Immature natural killer cell (primary cell): ENCODE measurements at places on chromosomes 11 and 22.

- DNase-seq: no peak
These were observed 9.5 kb downstream of the HARBI1 start for GRCh38 chr11:46607516-46607915.

- DNase-seq: no peak
These were observed 82.5 kb downstream of the SGSM3 start for GRCh38 chr22:40452730-40453487.

GRCh38 chr11:96481771-96482170, 92.0 kb downstream of the JRKL start:
- DNase-seq: no peak

- no peak for DNase-seq
These were observed 104.7 kb upstream of the CARD18 start for GRCh38 chr11:105244160-105244825.

DNA sequence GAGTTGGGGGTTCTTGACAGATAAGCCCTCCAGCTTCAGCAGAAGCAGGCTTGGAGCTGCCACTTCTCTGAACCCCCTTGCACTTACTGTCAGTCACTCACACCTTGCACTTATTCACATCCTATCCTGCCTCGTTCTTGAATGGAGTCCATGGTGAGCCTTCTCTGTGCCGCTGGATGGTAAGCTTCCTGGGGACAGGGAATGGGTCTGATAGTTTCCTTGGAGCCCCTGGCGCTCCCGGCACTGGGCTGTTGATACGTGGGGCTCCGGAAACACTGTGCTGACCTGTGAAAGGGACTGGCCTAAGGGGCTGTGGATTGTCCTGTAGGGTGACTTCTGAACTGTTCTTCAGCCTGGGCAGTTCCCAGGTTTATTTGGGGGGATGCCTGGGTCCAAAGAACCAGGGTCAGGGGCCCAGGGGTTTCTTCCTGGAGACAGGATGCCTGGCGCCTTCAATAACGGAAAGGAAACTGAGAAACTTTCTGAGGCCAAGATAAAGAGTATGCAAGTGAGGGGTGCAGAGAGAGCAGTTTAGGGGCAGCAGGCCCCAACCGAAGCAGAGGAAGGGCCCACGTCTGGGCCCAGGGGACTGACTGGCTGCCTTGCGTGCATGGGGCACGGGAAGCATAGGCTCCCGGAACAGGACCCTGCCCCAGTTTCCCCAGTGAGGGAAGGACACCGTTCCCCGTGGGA, 709 bp upstream of the ST3GAL4 start:
- DNase-seq: no peak

- no peak for DNase-seq
These were observed 20.6 kb downstream of the DRD4 start for GRCh38 chr11:657691-658126.

- DNase-seq: no peak
These were observed 19.1 kb upstream of the PARVG start for GRCh38 chr22:44161673-44162072.

DNA sequence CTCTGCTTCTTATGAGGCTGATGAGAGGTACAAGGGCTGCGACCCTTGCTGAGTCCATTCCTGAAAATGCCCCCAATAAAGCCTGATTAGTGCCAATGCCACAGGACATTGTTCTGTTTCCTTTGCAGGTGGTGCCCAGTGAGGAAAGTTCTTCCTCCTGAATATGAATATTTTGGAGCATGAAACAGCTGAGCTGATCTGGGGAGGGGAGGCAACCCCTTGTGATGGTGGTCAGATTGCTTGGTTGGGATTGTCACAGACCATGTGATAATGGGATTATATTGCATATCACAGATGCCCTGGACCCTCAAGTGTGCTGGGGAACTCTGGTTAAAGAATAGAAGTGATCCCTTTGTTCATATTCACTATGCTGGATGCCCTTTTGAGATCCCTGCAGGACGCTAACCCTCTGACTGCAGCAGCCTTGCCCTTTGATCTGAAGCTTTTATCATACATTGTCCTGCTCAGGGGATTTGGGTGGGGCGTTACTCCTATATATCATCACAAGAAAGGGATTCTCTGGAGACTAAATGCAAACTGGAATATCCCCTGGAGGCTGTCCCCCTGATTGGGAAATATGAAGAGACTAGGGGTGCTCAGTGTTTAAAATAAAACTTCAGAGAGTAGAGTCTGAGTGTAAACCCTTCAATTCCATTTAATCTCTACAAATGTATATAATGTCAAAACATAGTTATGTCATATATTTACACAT, 76.9 kb upstream of the TOP3B start:
- DNase-seq: no peak

DNA sequence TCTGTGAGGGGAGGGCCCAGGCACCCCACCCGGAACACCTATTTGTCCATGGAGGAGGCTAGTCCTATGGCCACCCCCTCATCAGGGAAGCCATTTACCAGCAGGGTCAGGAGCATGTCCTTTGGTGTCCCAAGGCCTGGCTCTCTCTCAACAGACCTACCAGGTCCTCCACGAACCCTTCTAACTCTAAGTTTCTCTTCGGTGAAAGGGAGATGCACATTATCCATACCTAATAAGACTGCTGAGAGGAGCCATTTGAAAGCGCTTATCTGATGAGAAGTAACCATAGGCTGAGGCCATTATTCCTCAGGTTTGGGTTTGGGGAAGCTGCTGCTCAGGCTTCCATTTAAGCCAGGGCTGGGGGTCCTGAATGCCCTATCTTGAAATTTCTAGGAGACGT, 9.2 kb upstream of the TOP3B start:
- no peak for DNase-seq

GRCh38 chr22:41996826-41997225, 1.8 kb upstream of the WBP2NL start:
- DNase-seq: no peak

- peak; percentile 11 for DNase-seq
These were observed 27.2 kb upstream of the SMPD1 start for GRCh38 chr11:6362873-6363678.

DNA sequence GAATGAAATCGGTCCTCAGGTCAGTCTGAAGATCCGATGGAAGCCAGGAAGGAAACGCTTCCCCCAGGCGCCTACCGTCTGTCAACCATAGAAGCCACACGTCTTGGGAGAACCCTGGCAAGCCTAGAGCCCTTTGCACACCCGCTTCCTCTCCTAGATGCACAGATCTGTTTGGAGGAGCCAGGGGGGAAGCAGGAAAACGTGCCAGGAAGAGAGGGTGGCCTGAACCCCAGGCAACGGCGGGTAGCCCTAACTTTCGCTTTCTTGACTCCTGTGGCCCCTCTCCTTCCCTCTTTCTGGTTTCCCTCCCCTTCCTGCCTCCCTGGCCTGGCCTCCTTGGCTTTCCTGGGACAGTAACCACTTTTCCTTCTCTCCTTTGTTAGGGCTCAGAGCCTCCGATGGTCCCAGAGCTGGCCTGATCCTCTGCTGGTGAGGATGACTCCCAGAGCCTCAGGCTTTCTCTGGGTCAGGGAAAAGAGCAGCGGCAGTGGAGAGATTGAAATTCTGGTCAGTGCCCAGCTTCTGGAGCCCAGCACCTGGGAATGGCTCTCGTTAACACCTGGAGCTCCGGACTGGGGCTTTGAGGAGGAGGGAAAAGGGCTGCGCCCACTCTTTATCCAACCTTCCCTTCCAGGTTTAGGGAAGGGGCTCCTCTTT, 2.1 kb downstream of the FXYD6 start:
- DNase-seq: no peak

DNA sequence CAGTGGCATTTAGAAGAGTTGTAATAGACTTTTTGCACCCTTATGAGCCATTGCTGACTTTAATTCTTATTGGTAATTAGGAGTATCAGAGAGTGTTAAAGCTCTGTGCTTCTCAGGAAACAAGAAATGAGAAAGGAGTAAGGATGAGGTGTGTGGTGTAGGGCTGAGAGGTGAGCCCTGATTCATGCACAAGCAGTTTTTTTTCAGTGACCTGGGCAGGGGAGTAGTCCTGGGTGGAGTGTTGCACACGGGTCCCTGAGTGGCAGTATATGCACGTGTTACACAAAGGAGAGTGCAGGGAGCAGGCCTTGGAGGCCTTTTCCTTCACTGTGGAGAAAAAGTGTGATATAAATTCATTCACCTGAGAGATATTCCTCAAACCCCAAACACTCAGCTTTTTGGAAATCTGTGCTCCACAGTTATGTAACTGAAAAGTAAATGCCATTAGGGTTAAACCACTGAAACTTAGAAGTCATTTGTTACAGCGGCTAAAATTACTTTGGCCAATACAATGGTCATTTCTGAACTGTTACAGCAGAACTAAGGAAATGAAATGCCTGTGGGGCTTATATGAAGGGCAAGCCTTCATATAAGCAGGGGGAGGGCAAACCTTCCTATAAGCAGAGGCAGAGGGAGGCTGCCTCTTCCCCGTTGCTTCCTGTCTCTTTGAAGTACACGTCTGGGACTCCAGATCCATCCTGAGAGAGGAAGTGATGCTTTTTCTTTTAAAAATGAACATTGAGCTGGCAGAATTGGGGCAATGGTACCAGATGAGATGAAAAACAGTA, 62.6 kb upstream of the OLFML1 start:
- DNase-seq: no peak

GRCh38 chr22:21051145-21051830, 5.5 kb downstream of the LRRC74B start:
- DNase-seq: no peak

DNA sequence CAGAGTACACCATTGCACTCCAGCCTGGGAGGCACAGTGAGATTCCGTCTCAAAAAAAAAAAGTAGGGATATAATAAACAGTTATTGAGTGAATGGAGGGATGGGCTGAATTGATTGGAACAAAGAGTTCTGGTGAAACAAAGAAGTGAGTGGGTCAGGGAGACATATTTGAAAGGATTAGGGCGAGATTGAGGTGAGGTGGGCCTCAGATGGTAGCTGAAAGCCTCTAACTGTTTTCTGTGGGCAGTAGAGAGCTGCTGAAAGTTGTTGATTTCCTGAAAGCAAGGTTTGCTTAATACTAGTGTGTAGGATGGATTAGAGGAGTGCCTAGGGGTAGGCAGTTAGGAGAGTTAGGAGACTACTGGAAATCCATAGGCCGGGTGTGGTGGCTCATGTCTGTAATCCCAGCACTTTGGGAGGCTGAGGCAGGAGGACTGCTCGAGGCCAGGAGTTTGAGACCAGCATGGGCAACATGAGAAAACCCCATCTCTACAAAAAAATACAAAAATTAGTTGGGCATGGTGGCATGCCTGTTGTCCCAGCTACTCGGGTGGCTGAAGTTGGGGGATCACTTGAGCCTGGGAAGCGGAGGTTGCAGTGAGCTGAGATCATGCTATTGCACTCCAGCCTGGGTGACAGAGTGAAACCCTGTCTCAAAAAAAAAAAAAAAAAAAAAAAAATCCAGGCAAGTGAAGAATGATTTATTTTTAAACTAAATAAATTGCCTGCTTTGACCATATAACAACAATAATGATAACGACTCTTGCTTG, 41.4 kb upstream of the PTPRJ start:
- DNase-seq: no peak

- no peak for DNase-seq
These were observed 85.0 kb upstream of the CRYBB3 start for GRCh38 chr22:25114369-25115362.

- no peak for DNase-seq
These were observed 44.5 kb downstream of the SOX6 start for GRCh38 chr11:16311831-16312230.

DNA sequence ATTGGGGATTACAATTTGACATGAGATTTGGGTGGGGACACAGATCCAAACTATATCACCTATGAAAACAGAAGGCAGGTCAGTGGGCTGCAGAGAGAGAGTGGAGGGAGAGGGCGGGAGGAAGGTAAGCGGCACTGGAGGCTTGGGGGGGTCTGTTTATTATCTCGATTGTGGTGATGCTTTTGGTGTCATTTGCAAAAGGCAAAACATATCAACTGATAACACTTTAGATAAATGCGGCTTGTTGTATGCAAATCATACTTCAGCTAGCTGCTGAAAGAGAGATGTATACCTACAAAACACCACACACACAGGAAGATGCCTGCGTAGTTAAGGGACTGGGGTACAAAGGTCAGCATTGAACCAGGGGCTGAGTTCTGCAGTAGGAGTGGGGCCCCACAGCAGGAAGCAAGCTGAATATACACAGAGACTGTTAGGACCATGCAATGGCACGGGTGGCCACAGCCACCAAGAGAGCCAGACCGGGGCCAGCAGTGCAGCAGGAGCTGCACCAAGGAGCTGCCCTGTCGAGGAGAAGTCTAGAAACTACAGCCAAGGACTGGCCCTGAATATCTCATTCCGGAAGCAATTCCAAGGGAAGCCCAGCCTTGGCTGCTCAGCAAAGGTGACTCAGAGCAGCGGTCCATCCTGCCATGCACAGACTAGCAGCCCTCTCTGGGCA, 23.8 kb upstream of the TOLLIP start:
- no peak for DNase-seq

DNA sequence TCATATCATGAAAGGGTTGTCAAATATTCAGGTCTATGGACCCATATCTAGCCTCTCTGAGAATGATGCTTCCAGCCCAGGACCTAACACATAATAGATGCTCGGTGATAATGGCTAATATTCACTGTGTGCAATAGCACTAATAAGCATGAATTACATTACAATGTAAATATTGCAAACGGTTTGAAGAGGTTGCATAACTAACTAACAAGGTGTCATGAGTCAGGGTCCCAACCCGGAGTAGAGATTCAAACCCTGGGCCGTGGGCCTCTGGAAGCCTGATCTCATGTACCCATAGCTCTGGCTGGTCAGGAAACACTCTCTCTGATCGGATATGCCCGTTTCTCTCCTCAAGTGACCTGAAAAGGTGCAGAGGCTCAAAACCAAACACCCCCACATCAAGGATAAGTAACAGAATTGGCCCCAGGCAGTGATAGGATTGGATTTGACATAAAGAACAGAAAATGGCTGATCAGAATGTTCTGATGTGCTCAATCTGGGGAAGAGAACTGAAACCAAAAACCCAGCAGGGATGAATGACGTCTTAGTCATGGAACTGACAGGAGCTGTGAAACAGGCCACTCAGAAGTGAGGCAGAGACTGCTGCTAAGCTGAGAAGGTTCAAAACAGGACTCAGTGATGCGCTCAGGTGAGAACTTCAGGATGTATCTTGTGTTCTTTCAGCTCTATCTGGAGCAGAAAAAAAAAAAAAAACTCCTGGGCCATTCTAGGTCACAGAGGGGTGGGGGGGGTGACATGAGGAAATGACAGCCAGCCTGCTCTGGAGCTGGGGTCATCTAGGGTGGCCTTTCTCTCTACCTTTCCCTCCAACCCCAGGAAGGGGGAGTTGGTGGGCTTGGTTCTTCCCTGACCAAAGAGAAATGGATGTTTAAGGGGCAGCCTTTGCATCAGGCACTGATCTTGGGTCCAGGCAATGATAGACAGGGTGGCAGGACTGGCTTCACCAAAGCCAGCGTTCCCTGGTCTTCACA, 6.6 kb upstream of the KCTD17 start:
- DNase-seq: no peak

GRCh38 chr11:3000032-3000961, 8.2 kb upstream of the NAP1L4 start:
- no peak for DNase-seq

DNA sequence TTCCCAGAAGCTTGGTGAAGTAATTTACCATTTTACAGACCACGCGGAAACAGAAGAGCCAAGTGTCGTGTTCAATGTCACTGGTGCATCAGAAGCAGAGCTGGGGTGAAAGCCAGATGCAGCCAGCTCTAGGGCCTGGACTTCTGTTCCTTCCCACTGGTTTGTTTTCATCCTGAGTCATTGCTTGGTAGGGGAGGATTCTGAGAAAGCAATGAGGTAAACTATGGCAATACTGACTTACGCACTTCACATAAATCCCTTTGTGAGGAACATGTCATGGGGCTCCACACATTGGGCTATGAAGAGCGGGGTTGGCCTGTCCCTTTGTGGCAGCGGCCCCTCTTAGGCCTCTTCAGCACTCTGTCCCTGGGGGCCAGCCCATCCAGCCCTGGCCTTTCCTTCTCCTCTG, 52.4 kb upstream of the RBFOX2 start:
- DNase-seq: no peak

GRCh38 chr22:26646158-26646557, 11.2 kb upstream of the MIAT start:
- DNase-seq: no peak
